SIG-M5 (cell line): ENCODE measurements at places on chromosomes 5 and 9.
A peak's percentile ranks its signal among the peaks of the same experiment; 100 is the strongest.

DNA sequence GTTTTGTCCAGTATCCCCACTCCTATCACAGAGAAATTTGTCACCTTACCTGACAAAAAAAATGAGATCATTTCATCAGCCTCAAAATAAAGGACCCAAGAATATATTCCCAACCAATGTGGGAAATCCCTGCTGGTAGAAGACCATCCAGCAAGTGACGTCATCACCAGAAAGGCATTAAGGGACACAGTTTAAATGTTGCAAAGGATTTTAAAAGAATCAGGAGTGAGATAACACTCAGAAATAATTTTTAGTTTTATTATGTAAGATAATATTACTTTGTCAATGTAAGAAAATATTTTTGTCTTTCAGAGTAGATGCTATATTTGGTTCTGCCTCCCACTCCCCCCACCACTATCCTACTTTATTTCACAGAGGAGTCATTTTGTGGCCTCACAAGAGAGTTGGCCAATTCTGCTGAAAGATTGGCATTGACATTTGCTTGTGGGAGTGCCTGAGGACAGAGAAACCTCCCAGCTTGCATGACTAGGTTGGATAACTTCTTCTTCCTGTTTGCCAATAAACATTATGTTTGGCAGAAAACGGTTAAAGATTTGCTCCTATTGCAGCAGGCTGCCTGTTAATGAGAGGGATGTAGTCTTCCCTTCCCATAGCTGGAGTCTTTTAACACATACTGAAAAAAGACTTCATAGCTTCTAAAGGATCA is 288.6 kb upstream of the DAB2 start:
- DNase-seq = peak; percentile 54

GRCh38 chr5:45098483-45098882 is 289.7 kb downstream of the MRPS30 start:
- no peak for DNase-seq

- DNase-seq = no peak
Measured at GRCh38 chr9:68731857-68732256, 26.8 kb downstream of the PIP5K1B start.

GRCh38 chr5:2861605-2862004 is 110.1 kb upstream of the IRX2 start:
- no peak for DNase-seq

DNA sequence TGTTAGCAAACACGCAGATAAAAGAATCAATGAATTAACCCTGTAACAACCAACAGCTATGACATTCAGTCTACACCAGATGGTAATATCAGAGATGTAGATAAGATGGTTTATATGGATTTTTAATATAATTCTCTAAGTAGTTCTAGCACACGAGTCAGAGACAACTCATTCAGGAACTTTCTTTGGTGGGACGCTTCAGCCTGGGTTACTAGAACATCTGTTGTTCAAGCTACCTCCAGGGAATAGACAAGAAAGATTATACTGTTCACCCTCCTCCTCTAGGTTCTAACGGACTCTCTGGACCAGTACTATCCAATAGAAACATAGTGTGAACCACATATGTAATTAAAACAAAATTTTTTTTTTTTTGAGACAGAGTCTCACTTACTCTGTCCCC is 73.8 kb downstream of the RAPGEF1 start:
- DNase-seq = no peak

DNA sequence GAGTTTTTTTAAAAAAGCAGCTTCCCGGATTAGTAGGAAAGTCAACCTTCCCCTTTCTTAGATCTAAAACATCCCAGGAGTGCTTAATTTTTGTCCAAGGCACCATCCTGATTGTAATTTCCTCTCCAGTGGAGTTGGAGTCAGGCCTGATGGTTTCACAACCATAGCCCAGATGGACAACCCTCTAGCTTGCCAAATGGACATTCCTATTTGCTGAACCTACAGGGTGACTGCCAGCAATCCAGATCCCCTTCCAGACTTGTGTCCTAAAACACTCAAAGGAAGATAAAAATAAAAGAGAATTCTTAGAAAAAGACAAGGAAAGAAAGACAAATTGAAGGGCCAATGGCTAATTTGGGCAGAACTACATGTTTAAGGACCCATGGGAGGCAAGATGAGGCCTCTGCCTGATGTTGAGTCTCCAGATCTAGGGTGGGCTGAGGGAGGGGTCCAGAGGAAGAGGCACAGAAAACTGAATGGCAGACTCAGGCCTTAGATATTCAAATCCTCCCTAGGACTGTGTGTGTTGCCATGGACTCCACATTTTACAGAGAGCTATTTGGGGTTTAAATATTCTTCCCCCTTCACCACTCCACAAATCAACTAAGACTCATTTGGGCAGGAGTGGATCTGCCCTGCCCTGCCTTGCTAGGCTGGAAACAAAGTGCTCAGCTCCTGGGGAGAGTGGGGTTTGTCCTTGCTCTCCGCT is 38.5 kb upstream of the SLC44A1 start:
- no peak for DNase-seq

- no peak for DNase-seq
Measured at GRCh38 chr9:76181020-76181641, 213.1 kb downstream of the RFK start.

- DNase-seq = no peak
Measured at GRCh38 chr9:35689542-35690293, at the start of gene TPM2. TSS of gene TPM2 (minus strand) at chr9:35689925. CDS start at chr9:35689817, 108 bp downstream.

GRCh38 chr5:137119321-137119720 is 379.8 kb downstream of the SPOCK1 start:
- DNase-seq = no peak

GRCh38 chr5:160449458-160449857 is 27.8 kb downstream of the PTTG1 start:
- DNase-seq = no peak

- no peak for DNase-seq
Measured at GRCh38 chr9:16912197-16912596, 41.7 kb upstream of the BNC2 start.

- no peak for DNase-seq
Measured at GRCh38 chr5:997001-997474, 11.6 kb upstream of the NKD2 start.

DNA sequence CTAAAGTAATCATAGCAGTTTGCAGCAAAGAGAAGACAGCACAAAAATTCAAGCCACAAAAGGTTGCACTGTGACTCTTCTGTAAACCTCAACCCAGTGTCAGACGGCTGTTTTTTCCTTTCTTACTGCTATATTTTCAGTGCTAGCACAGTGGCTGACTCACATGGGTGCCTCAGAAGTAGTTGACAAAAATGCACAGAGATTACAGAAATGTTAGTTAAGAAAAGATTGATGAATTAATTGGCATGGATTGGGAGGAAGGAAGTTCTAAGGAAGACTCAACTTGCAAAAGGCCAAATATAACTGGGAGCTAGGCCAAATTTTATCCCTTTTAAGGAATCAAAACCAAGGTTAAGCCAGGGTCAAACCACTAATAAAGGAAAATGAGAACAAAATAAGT is 43.7 kb upstream of the ITGA1 start:
- no peak for DNase-seq

GRCh38 chr9:99262949-99263418 is 40.9 kb downstream of the SEC61B start:
- DNase-seq = no peak

DNA sequence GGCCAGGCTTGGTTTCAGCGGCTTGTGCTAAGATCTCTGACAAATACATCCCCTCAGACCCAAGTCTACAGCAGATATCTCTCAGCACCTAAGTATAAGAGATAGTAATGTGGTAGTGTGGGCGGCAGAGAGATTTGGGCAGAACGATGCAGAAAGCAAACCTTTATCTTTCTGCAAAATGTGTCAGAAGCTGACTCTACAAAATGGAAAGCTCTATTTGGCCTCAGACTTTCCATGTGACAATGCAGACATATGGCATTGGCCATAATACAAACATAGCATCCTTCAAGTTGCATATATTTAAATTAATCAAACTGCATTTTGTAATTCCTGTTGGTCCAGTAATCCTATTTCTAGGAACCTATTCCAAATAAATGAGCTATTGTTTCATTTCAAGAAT is 102.5 kb upstream of the RAI14 start:
- DNase-seq = no peak
